ENCODE measurements at places on chromosomes 4 and X.

- DNase-seq = no peak
These were observed 11.8 kb upstream of the MAN2B2 start for GRCh38 chr4:6562931-6563901.

- DNase-seq = no peak
These were observed 498.2 kb downstream of the KCNIP4 start for GRCh38 chr4:21450331-21450730.

DNA sequence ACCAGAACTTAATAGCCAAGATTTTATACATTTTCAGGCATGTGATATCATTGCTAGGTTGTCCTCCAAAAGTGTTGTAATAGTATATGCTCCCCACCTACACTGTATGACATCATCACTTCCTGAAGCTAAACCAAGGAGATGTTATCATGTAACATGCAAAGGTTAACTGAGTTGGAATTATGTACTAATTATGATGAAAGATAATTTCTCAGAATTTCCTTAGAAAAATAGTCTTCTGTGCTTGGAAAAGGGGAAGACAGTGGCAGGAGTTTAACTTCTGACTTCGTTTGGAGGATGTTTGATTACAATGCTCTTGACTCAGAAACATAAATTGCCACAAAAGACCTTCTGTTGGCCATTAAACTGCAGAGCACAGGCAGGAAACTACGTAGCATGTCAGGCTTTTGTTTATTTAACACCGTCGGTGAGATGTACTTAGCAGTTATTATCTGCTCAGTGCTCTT lies 83.6 kb upstream of the GUCY1A1 start:
- no peak for DNase-seq

DNA sequence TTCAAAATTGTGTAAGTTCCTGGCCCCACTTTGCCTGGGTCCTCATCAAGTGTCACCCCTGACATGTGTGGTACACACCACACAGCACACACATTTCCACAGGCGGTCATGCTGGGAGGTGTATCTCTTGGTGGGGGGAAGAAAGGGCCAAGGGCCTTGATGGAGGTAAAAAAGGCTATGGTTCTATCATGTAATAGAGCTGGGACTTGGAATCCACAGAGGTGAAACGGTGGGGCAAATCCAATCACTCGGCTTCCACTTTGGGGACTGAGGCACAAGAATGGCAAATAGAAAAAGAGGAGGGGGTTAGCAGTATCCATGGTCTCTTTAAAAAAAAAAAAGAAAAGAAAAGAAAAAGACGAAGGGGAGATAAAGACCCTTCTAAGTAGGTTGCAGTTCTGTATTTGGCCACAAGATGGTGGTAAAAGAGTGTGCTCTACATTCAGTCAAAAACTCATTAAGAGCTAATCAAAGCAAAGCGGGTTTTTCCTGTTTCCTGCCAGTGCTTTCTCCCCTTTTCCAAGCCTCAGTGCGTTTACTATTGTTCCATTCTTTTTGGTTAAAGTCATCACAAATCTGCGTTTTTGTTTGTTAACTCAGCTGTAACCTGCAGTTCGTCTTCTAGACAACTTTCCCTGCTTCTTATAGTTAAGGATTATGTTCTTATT lies 37.0 kb upstream of the ATP6AP2 start:
- DNase-seq = peak; percentile 69

GRCh38 chr4:13762130-13762529 lies 134.6 kb upstream of the BOD1L1 start:
- no peak for DNase-seq

- no peak for DNase-seq
These were observed 199.0 kb downstream of the GPC3 start for GRCh38 chrX:133786382-133786781.

GRCh38 chr4:128525992-128526630 lies 238.5 kb upstream of the PGRMC2 start:
- no peak for DNase-seq

GRCh38 chr4:6423575-6423974 lies 48.8 kb downstream of the PPP2R2C start:
- DNase-seq = no peak

- DNase-seq = peak; percentile 3
These were observed 7.4 kb downstream of the WDR44 start for GRCh38 chrX:118353081-118353850.

DNA sequence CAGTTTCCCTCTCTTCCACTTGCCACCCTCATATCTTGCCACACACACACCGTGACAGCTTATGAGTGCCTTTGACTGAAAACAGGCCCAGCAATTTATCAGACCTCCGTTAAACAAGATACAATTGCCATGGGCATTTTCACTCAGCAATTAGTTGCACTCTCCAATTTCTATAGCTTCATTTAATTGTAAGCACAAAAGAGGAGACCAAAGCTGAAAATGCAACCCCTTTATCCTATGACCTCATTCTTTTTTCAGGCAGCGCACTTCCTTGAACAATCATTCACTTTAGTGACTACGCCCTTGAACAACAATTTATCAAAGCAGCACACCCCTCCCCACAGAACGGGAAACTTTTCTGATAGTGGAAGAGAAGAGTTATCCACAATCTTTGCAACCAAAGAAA lies 4.1 kb downstream of the POF1B start:
- no peak for DNase-seq

DNA sequence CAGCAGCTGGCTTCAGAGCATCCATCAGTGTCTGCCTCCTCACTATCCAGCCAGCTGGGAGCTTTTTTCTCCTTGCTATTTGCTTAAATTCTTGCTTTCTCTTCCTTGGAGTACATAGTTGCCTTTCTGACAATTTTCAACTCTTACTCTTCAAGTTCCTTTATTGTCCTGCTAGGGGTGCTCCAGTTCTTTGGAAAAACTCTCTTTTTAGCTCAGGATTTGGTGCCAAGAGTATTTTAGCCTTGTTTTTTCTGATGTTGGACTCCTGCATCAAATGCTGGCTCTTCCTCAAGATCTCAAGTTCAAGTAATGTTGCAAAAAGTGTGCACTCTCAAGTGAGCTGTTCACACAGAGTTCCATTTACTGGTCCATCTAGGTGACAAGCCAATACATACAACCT lies 126.4 kb downstream of the KDR start:
- DNase-seq = no peak

DNA sequence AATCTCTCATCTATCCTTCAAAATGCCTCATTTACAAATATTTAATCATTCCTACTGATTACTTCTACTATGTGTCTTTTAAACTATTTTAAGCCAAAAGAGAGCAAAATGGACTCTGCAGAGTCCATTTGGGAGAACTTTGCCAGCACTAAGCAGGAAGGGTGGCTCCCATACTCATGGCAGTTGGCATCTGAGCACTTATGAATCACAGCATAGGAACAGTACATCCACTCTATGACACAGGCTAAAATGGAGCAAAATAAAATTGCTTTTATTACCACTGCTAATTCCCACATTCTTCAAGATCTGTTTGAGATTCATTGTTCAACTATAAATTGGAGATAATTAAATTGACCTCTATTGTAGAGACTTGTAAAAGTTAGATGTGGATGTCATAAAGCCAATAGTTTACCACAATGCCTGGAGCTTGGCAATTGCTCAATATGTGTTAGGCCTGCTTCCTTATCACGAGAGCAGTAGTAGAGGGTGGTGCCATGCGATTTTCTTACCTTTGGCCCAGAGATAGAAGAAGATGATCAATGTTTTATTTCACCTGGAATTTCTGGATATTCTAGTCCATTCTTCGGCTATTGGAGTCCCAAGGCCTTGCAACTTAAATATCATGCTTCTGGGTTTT lies 19.1 kb downstream of the HPGD start:
- no peak for DNase-seq

- DNase-seq = no peak
These were observed 68.7 kb downstream of the MGST2 start for GRCh38 chr4:139734201-139734874.

DNA sequence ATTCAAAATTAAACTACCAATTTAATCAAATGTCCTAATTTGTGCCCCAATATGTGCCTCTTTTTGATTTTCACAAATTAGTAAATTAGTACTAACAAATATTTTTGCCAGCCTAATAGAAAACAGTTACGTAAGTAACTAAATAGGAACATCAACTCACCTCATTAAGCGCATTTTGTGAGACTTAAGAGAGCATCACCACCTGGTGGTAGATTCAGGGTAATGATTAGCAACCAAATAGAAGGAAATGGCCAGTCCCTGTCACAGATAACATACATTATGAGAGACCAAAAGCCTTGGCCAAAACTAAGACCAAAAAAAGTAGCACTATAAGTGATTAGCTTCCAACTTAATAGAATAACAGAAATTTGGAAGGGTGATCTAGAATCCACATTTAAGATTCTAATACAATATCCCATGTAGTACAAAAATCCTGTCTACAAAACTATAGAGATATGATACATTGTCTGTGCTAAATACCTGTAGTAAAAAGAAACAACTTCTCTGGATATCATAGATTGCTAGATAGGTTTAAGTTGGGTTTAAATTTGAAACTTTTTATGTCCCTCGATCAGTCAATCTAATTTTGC lies 46.7 kb downstream of the C4orf46 start:
- DNase-seq = peak; percentile 80

- no peak for DNase-seq
These were observed 38.0 kb downstream of the HTT-AS start for GRCh38 chr4:3036131-3036952.

GRCh38 chrX:72122621-72123337 lies 8.9 kb downstream of the RTL5 start:
- DNase-seq = no peak

DNA sequence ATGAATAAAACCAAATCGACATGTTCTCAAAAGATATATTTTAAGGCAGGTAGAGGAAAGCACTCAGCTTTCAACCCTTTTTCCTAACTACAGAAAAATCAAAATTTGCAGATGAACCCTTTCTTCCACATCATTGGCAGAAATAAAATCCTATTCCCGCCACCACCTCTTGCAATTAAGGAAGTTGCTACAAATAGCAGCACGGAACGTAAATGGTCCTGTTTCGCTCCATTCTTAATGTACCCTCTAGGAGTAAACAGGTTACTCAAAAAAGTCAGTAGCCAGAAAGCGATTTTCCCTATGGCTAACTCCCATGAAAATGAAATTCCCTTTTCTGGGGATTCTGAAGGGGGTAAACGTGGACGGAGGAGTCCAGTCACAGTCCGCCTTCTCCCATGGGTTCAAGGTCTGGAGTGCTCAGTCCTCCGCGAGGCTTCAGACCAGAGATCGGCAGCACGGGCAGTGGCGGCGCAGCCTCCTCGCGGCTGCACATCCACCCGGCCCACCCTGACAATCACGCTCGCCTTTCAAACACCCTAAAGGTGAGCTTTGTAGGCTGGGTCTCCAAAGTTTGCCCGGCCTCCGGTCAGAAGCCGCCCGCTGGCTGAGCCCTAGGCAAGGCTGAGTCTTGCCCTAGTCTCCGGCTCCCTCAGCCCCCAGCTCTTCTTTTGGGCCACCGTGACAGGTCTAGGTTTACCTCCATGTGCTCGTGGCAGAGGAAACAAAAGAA lies 1.8 kb downstream of the ATP11C start:
- DNase-seq = peak; percentile 46

DNA sequence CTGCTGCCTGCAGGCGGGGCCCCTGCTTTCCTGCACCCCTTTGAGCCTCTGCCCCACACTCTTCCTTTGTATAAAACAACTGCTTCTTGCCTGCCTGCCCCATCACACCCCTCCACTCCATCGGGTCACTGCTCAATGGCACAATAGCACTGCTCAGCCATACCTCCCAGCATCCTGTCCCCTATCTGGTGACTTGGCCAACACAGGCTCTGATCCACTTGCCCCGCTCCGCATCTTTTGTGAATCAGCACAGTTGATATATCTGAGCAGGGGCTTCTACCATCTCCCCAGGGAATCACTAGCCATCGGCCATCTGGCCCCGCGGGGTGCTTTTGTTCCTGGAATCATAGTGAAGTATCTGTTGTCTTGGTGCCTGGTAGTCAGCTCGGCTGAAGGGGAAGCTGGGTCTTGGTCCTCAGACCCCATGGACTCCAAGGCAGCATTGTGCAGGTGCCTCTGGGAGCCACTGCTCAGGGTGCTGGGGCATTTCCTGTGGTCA lies 45.3 kb downstream of the MAP7D3 start:
- DNase-seq = no peak

GRCh38 chr4:128831531-128832242 lies 22.2 kb downstream of the JADE1 start:
- DNase-seq = no peak

DNA sequence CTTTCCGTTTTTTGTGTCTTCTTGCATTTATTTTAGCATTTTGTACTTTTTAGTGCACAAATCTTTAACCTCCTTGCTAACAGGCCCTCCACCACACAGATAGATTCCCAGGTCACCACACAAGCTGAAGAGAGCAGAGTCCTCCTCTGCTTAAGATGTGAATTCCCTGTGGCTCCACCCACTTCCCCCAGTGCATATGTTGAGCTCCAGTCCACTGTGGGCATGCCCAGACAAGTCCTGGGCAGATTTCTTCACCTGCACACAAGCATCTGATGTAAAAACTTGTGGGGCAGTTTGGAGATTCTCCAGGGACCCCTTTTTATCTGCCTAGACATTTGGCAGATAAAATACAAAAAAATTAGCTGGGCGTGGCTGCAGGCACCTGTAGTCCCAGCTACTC lies 19.8 kb upstream of the PASD1 start:
- no peak for DNase-seq

GRCh38 chrX:769796-770195 lies 139.2 kb downstream of the SHOX start:
- DNase-seq = no peak

DNA sequence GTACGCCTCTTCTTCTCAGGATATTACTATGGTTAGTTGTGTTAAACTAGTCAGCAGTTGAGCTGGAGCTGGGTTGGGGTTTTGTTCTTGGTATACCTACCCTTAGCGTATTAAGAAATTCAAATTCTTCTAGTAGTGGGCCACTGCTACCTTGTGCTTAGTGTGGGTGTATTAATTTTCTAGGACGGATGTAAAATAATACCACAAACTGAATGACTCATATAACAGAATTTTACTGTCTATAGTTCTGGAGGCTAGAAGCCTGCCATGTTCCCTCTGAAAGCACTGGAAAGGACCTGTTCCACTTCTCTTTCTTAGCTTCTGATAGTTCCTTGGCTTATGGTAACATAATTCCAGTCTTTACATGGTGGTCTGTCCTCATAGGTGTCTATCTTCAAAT lies 1274.7 kb downstream of the ADGRL3 start:
- no peak for DNase-seq

- no peak for DNase-seq
These were observed 71.4 kb upstream of the DCAF12L2 start for GRCh38 chrX:126237524-126237923.

GRCh38 chr4:112973750-112974251 lies 75.7 kb upstream of the ANK2 start:
- no peak for DNase-seq

DNA sequence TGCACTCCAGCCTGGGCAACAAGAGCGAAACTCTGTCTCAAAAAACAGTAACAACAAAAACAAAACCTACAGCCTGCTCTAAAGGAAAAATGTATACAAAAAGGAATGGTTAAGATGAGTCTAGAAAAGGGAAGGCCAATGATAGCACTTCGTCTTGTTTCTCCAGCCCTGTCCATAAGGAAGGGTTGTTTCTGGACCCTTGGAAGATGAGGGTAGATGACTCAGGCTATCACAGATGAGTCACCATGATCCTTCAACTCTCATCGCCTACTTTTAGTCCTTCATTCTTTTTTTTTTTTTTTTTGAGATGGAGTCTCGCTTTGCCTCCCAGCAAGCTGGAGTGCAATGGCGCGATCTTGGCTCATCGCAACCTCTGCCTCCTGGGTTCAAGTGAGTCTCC lies 8.8 kb downstream of the PLA2G12A start:
- DNase-seq = no peak

All from NAMALWA (cell line).